ENCODE measurements at places on chromosomes 2 and 18. TPM values are rescaled to one million over a fixed set of nuclear protein-coding genes. Genes with fewer than 3 reads are reported as not detected.
A peak's percentile ranks its signal among the peaks of the same experiment; 100 is the strongest.

The NDC80 gene
- 11.8 TPM for polyA plus RNA-seq

The LIMS4 gene
- 3.0 TPM for polyA plus RNA-seq

The KRCC1 gene
- polyA plus RNA-seq = 39.4 TPM

The STEAP3 gene
- polyA plus RNA-seq = 1.4 TPM

GRCh38 chr18:72160510-72161445 lies 383.4 kb downstream of the CBLN2 start:
- H3K4me3 ChIP-seq = no peak overlapping the region
- H3K4me1 ChIP-seq = no peaks in the 10 kb centered on the region
- H3K27me3 ChIP-seq = no peaks in the 10 kb centered on the region
- H3K27ac ChIP-seq = no peak overlapping the region

DNA sequence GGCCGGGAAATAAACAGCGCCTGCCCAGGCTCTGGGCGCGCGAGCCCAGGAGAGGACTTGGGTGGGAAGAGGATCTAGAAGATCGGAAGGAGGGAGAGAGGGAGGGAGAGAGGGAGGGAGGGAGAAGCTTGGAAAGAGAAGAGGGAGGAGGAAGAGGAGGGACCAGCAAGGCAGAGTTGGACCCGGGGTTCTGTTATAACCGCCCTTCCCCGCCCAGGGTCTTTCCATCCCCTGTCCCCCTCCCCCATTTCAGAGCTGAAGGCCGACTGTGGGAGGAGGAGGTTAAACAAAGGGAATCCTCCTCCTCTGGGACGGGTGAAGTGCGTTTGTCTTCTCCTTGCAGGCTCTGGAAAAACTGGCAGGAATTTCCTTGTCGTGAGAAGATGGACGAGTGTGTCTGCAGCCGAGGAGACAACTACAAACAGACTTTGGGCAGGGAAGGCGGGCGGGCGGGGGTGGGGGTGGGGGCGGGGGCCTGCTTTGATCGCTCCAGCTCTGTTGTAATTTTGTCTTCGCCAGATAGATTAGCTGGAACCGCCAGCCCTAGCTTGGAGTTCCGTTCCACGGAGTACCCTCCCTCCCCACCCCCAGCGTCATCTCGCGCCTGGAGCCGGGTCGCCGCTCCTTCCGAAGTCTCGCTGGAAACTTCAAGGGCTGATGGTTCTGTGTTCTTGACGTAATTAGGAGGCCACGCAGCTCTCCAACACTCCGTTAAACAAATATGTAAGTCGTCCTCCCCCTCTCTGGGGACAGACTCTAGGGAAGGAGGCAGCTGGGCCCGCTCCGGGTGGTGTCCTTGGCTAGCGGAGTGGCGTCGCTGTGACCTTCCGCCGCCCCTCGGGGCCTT lies 6.4 kb upstream of the SP9 start:
- no peaks in the 10 kb centered on the region for H3K36me3 ChIP-seq
- peak; percentile 14 for DNase-seq
- no peak overlapping the region for H3K27ac ChIP-seq
- peaks cover 23% of the 10 kb centered on the region for H3K4me1 ChIP-seq

GRCh38 chr2:15133461-15133860 lies 427.7 kb downstream of the NBAS start:
- H3K4me3 ChIP-seq = no peak overlapping the region
- no peaks in the 10 kb centered on the region for H3K36me3 ChIP-seq
- H3K27ac ChIP-seq = no peak overlapping the region
- no peaks in the 10 kb centered on the region for H3K27me3 ChIP-seq
- no peaks in the 10 kb centered on the region for H3K4me1 ChIP-seq

DNA sequence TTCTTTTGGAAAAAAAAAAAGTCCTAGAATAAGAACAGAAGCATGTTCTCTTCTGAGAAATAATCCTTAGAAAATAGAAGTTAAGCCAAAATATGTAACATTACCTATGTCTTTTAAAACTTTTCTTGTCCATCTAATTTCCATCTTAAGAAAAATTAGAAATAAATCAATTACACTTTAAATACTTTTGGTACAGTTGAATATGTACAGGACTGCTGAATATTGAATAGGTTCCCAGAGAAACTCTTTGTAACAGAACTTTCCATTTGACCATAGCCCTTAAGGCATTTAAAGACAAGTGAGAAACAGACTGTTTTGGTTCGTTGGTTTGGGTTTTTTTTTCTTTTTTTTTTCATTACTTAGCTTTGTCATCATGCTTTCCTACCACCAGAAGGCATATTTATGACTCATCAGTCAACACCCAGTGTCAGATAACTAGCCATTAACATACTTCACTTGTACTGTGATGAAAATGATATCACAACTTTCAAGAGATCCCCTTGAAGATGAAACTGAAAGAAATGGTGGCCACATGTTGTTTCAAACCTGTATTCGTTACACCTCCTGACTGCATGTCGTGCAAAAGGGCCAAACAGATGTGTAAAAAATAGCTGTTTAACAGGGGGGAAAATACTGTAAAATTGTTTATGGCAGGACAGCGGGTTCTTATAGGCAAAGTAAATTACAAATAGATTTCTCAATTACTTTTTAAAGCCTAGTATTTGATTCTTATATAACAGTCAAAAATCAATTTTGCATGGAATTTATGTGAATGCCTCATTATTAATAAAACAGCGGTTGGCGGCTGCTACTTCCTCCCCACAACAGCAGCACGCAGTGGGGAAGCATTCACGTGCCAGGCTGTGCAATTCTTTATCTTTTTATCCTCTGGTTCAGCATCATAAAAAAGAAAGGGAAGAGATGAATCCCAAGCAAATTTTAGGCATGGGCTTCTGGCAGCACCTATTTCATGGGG lies 280.7 kb upstream of the HNRNPA3 start:
- no peaks in the 10 kb centered on the region for H3K4me1 ChIP-seq
- peak; percentile 5 for DNase-seq
- H3K27ac ChIP-seq = no peak overlapping the region
- no peaks in the 10 kb centered on the region for H3K36me3 ChIP-seq
- no peak overlapping the region for H3K4me3 ChIP-seq

DNA sequence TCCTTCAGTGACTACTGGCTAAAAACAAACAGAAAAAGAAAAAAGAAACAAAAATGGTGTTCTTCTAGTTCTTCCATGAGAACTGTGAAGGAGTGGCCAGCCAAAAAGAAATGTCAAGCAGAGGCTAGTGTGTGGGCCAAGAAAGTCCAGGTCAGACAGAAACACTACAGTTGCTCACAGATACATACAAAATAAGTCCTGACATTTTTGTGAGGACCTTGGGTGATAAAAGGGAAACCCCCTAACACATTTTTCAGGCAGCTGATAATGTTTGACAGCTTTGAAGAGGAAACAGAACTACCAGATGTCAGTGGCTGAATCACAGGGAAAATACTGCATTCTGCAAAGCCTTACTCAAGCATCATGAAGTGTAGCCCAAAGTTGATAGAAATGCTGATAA lies 28.1 kb downstream of the ARHGAP25 start:
- no peaks in the 10 kb centered on the region for H3K4me1 ChIP-seq
- H3K27ac ChIP-seq = no peak overlapping the region
- no peaks in the 10 kb centered on the region for H3K36me3 ChIP-seq
- H3K27me3 ChIP-seq = no peaks in the 10 kb centered on the region
- DNase-seq = no peak
- no peak overlapping the region for H3K4me3 ChIP-seq

DNA sequence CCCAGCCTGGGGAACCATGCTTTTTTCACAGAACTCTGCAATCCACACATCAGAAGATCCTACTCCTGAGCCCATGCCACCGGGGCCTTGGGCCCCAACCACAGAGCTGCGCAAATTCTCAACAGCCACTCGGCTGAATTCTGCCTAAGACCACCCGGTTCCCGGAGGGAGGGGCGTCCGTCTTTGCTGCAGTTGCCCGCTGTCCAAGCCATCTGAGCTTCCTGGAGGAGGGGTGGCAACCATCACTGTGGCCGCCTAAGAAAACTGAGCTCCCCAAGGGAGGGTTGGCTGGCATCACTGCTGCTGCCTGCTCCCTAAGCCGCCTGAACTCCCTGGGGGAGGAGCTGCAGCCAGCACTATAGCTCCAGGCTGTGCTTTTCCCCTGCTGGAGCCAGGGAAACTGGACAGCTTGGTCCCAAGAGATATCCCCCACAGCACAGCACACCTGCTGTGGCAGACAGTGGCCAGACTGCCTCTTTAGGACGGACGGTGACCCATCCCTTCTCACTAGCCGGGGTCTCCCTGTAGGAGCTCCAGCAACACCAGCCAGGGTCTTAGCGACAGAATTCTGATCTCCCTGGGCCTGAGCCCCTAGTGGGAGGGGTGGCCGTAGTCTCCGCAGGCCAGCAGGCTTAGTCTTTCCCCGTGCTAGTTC lies 1411.6 kb upstream of the CDH2 start:
- no peak overlapping the region for H3K27ac ChIP-seq
- no peak for DNase-seq
- H3K36me3 ChIP-seq = no peaks in the 10 kb centered on the region
- H3K27me3 ChIP-seq = no peaks in the 10 kb centered on the region

DNA sequence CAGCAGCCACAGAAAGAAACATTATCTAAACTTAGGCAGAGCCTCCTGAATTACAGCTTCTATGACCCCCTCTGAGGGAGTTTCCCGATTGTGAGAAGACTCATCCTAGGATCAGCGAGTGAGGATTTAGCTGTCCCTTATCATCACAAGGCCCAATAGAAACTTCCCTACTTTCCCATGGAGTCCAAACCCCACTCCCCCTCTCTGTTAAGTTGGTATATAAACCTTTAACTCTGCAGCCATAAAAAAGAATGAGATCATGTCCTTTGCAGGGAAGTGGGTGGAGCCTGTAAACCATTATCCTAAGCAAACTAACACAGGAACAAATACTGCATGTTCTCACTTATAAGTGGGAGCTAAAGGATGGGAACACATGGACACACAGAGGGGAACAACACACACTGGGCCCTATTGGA lies 78.8 kb downstream of the MYL12B start:
- H3K36me3 ChIP-seq = no peaks in the 10 kb centered on the region
- H3K4me3 ChIP-seq = no peak overlapping the region
- H3K4me1 ChIP-seq = no peaks in the 10 kb centered on the region
- peak; percentile 4 for DNase-seq
- no peak overlapping the region for H3K27ac ChIP-seq
- no peaks in the 10 kb centered on the region for H3K27me3 ChIP-seq

DNA sequence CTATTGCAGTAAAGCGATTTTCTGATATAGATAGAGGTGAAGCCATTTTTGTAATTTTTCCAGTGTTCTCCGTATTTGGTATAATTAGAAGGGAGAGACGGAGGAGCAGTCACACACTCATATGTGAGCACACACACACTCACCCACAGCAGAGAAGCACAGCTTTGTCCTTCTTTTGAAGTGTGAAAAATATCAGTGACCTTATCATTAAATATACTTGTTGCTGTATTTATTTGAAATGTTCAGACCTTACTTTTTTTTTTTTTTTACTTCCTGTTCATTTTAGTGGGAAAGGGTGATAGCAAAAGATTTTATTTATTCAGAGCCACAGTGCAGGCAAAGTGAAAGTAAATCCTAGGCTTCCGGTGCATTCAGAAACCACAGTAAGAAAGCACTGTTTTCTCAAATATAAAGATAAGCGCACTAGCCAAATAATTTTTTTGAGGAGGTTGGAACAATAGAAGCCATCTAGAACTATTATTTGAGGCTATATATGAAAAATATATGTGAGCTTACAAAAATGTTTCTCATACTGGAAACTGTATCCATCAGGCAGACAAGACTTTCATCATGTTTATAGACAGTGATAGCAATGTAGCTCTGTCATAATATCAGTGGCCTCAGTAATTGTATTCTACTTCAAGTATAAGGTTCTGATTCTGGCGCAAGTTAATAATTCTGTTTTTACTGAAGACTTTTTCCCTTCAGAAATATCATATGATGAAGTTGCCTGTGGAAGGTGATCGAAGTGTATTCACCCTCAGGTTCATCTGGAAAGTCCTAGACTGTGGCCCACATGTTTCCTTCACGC lies 37.2 kb downstream of the TSHZ1 start:
- peaks cover 24% of the 10 kb centered on the region for H3K4me1 ChIP-seq
- H3K36me3 ChIP-seq = no peaks in the 10 kb centered on the region
- H3K4me3 ChIP-seq = peak overlapping the region; percentile 29
- H3K27me3 ChIP-seq = no peaks in the 10 kb centered on the region
- peak overlapping the region; percentile 54 for H3K27ac ChIP-seq

- no peak overlapping the region for H3K27ac ChIP-seq
- DNase-seq = no peak
- H3K36me3 ChIP-seq = no peaks in the 10 kb centered on the region
- no peaks in the 10 kb centered on the region for H3K4me1 ChIP-seq
- no peak overlapping the region for H3K4me3 ChIP-seq
These were observed 217.5 kb upstream of the SOX11 start for GRCh38 chr2:5474716-5475115.

- H3K27me3 ChIP-seq = no peaks in the 10 kb centered on the region
- H3K27ac ChIP-seq = no peak overlapping the region
- no peaks in the 10 kb centered on the region for H3K4me1 ChIP-seq
- no peak overlapping the region for H3K4me3 ChIP-seq
These were observed 529.1 kb downstream of the ZNF804A start for GRCh38 chr2:185127412-185127811.

- no peak overlapping the region for H3K27ac ChIP-seq
- no peak for DNase-seq
- no peaks in the 10 kb centered on the region for H3K27me3 ChIP-seq
- H3K4me1 ChIP-seq = peaks cover 15% of the 10 kb centered on the region
These were observed 2.1 kb downstream of the SPOPL start for GRCh38 chr2:138503652-138504051.

DNA sequence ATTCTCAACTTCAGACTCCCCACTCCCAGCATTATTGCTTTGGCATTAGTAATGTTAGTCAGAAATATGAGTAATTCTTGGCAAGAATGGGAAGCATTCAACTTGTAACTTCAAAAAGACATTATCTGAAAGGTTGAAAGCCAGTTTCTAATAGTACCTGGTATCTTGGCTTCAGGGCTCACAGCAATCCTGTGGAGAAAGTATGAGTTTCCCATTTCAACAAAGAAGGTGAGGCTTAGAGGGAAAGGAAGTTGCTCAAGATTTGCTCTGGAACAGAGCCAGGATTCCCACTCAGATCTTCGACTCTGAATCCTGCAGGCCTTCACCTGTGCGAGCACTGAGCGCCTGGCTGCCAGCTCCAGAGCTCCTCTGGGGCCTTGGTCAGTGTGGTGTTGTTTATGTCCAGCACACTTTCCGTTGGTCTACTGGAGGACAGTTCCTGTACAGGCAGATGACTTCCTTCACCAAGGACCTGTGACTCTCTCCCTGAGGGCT lies 136.1 kb downstream of the MCFD2 start:
- no peak for DNase-seq
- no peak overlapping the region for H3K4me3 ChIP-seq
- H3K27ac ChIP-seq = no peak overlapping the region

- no peak for DNase-seq
- H3K27me3 ChIP-seq = no peaks in the 10 kb centered on the region
- peaks cover 6% of the 10 kb centered on the region for H3K4me1 ChIP-seq
- no peak overlapping the region for H3K27ac ChIP-seq
- no peaks in the 10 kb centered on the region for H3K36me3 ChIP-seq
- no peak overlapping the region for H3K4me3 ChIP-seq
These were observed 161.9 kb downstream of the DNAH6 start for GRCh38 chr2:84678214-84678613.

All from large intestine (tissue), 12 donors.